ENCODE measurements at places on chromosomes 11 and 22. TPM values are rescaled to one million over a fixed set of nuclear protein-coding genes. Genes with fewer than 3 reads are reported as not detected.

- DNase-seq, result no peak
Measured at GRCh38 chr11:121696931-121697670, 244.3 kb upstream of the SORL1-AS1 start.

- DNase-seq, result no peak
Measured at GRCh38 chr11:86632499-86633269, 39.7 kb downstream of the ME3 start.

Gene TMEM86A
- total RNA-seq, result 3.1 TPM

DNA sequence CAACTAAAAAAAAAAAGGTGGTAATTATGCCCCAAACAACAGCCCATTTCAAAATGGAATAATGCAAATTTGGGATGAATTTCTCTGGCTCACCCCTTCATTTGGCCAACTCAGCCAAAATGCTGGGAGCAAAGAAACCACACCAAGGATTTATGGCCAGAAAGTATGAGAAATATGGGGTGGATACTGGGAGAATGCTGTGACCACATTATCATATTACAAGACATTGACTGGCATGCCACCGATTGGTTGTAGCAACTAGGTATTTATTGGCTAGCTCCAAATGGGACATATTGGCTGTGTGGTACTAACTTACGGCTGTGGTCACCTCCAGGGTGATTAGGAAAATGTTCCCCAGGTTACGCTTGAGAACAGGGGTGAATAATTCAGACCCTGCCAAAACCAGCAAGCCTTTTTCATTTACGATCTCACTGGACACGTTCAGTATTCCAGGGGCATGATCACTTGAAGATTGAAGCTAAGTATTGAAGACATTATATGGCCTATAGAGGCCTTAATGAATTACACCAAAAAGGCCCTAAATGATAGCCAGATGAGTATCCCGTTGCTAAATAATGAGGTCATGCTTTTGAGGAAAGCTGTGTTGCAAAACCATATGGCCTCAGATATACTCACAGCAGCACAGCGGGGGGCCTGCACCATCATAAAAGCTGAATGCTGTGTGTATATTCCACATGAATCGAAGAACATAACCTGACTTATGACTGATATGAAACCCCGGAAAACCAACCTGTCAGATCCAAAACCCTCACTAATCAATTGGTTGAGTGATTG, 3.8 kb upstream of the FDX1 start:
- no peak for DNase-seq

DNA sequence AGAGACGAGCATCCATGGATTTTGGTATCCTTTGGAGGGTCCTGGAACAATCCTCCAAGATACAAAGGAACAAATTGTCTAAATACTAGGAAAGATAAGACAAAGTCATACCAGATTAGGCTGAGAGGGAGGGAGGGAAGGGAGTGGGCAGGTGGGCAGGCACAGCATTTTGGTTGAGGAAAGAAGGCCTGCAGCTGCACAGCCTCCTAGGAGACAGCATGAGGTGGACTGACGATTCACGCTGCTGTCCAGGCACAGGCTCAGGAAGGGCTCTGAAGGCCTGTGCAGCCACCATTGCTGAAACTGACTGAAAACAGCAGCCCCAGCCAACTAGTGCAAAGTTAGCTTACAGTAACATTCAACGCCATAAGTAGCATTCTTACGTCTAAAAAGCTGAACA, 64.7 kb downstream of the PACSIN2 start:
- no peak for DNase-seq

GRCh38 chr22:41092847-41093411, 537 bp downstream of the EP300 start:
- no peak for DNase-seq
